ENCODE measurements at places on chromosomes 4 and X.

DNA sequence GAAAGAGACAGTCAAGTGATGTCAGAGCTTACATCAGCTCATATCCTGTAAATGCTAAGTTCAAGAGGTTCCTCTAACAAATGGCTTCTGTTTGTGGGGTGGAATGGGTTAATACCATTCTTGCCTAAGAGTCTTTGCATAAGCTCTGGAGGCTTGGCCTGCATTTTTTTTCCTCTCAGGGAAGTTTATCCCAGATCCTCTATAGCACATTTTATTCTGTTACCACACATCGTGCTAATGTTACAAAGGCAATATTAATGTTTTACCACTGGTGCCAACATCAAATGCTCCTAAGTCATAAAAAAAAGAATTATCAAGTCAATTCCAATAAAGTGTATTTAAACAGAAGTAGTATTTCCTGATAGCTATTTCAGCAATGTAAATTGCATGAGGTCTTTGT is 2.9 kb upstream of the ADH6 start:
- no peak for DNase-seq

GRCh38 chr4:8281519-8282133 is 12.1 kb downstream of the HTRA3 start:
- no peak for DNase-seq

GRCh38 chrX:2464677-2465166 is 36.1 kb downstream of the DHRSX start:
- DNase-seq: no peak

DNA sequence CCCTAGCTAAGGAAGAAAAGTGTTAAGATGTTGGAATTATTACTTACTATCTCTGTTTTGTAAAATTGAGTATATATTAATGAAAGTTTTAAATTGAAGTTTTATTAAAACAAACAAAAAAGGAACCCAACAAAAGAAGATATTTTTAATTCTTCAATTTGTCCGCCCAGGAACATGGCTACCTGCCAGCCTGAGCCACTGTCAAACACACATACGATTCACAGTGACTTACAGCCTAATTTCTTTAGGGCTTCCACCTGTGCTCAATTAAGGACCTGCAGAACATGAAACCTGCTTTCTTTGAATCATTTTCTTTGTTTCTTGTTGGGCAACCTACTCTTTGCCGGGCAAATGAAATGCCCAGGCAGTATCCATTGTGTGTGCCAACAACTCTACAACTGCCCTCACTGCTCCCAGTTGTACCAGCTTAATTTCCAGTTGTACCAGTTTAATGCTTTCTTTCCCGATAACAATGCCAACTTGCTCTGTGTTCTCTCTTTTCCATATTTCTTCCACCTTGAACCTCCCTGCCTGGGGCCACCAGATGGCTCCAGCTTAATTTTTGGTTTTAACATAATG is 181.7 kb downstream of the GBA3 start:
- no peak for DNase-seq

- no peak for DNase-seq
These were observed 933.9 kb downstream of the ADGRL3 start for GRCh38 chr4:62133977-62134376.

- DNase-seq: no peak
These were observed 3.2 kb upstream of the KLHL34 start for GRCh38 chrX:21661316-21661715.

DNA sequence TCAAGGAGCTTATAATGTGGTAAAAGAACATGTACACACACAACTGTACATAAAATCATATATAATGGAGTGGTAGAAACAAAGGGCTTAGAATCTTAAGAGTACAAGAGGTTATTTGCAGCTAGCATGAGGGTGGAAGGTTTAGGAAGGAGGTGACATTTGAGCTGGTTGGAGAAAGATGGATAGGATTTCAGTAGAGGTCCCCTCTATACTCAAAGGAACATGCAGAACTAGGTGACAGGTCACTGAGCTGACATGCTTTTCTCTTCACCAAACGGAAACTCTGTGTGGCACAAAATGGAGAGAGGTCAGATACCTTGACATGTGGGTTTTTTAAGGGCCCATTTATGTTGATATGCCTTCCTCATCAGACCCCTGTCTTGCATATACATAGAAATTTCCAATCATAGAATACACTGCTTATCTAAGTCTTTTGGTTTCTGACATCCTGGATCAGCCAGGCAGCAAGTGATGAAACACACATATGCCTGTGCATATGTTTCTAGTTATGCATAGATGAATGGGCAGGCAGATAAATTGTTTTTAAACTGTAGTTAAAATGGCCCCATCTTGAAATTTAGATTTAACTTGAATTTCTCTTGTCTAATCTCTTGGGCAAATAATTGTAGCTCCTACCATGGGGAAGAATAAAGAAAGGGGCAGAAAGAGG is 29.3 kb downstream of the CLCN5 start:
- no peak for DNase-seq

GRCh38 chr4:182141061-182141460 is 102.1 kb upstream of the TENM3 start:
- DNase-seq: no peak

DNA sequence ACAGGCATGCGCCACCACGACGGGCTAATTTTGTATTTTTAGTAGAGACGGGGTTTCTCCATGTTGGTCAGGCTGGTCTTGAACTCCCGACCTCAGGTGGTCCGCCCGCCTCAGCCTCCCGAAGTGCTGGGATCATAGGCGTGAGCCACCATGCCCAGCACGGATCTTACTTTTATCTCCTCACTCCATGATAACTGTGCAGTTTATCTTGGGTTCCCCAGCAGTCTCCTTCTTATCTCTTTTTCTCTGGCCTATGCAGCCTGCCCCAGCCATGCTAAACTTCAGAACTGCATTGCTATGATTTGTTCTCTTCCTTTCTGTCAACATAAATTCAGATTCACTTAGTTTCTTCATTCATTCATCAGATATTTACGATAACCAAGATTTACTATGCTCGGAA is 22.4 kb downstream of the PAGE1 start:
- DNase-seq: no peak

GRCh38 chrX:65508851-65509250 is 25.7 kb downstream of the LAS1L start:
- DNase-seq: no peak

GRCh38 chrX:12237771-12238170 is 99.5 kb downstream of the FRMPD4 start:
- DNase-seq: no peak

DNA sequence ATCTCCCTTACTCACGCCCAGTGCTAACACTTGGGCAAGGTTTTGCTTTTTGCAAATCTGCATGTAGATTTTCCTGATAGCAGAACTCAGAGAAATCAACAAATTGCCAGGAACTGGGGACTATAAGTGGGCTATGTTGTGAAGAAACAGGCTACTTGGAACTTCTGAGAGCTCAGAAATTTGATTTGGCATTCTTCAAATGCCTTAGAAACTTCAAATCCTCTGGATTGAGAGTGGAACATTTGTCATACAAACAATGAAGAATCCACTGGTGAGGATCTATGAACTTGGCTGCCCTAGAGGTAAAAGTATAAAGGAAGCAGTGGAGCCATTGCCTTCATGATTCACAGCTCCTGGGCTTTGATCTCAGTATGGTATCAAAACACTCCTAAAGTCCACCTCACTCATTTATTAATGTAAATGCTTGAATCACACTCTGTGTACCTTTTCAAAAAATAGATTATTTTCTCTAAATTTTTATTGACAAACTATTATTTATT is 126.0 kb downstream of the GLRA3 start:
- DNase-seq: no peak

DNA sequence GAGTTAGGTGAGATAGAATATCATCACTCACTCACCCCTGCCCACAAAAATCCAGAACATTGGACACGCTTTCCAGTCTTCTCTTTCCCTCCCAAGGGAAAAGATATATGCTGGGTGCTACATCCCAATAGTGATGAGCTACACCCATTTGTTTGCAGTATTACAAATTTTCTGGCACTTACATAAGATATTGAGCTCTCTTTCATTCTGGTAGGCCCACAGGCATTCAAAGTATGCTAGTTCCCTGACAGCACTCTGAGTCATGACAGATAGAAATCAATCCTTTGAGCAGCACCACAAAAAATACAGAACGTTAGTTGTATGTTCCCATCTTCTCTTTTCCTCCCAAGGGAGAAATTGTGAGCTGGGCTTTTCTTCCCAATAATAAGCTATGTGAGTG is 477.6 kb upstream of the GRID2 start:
- DNase-seq: no peak

DNA sequence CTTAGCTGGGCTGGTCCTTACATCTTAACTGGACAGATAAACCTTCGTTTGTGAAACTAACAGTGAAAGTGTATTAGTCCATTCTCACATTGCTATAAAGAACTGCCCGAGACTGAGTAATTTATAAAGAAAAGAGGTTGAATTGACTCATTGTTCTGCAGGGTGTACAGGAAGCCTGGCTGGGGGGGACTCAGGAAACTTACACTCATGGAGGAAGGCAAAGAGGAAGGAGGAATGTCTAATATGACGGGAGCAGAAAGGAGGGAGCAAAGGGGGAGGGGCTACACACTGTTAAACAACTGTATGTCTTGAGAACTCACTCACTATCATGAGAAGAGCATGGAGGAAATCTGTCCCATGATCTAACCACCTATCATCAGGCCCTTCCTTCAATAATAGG is 1566.5 kb upstream of the PCDH7 start:
- DNase-seq: no peak

DNA sequence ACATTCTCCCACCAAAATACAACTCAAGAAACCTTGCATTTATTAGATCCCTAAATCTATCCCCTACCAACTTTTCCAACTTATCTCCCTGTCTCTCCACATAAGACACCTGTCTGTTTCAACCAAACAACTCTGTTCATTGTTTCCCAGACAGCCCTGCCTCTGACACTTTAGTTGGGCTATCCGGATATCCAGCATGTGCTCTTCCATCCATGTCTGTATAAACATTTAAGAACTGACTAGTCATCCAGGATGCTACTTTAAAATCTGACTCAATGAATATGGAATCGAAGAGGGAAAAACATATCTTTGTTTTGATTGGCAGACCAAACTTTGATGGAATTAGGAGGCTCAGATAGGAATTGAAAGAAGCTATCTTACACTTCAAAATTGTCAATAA is 143.2 kb upstream of the DCAF8L1 start:
- no peak for DNase-seq

DNA sequence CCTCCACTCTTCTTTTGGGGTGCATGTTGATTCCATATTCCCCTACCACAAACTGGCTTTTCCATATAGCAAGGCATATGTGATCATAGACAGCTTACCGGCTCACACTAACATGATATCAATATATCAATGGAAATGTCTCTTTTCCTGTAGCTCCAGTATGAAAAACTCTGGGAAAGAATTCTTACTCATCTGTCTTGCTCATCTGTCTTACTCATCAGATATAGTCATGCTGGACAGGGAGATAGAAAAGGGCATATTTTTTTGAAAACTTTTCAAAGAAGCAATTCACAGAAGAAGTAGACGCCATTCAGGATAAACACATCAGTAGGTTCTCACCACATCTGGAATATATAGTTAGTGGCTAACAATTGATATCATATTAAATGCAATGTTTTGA is 794.7 kb downstream of the RAB28 start:
- no peak for DNase-seq

DNA sequence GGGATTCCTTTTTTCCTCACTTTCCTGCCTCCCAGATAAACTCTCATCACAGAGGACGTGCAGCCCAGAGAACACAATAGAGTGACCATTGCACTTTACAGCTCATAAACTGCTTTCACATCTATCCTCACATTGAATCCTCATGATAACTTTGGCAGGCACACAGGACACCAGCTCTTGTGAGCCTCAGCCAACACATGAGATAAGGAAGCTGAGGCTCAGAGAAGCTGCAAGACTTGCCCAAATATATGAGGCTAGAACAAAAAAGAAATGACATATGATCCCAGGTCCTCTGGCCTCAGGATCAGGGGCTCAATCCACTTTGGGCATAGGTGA is 85.0 kb upstream of the CPEB2 start:
- DNase-seq: no peak

- no peak for DNase-seq
These were observed 20.3 kb upstream of the SMPX start for GRCh38 chrX:21778236-21778635.

- DNase-seq: no peak
These were observed 605.1 kb downstream of the ADGRL3 start for GRCh38 chr4:61805227-61805626.

- DNase-seq: no peak
These were observed 79.9 kb downstream of the TRPC5OS start for GRCh38 chrX:111955901-111956300.

DNA sequence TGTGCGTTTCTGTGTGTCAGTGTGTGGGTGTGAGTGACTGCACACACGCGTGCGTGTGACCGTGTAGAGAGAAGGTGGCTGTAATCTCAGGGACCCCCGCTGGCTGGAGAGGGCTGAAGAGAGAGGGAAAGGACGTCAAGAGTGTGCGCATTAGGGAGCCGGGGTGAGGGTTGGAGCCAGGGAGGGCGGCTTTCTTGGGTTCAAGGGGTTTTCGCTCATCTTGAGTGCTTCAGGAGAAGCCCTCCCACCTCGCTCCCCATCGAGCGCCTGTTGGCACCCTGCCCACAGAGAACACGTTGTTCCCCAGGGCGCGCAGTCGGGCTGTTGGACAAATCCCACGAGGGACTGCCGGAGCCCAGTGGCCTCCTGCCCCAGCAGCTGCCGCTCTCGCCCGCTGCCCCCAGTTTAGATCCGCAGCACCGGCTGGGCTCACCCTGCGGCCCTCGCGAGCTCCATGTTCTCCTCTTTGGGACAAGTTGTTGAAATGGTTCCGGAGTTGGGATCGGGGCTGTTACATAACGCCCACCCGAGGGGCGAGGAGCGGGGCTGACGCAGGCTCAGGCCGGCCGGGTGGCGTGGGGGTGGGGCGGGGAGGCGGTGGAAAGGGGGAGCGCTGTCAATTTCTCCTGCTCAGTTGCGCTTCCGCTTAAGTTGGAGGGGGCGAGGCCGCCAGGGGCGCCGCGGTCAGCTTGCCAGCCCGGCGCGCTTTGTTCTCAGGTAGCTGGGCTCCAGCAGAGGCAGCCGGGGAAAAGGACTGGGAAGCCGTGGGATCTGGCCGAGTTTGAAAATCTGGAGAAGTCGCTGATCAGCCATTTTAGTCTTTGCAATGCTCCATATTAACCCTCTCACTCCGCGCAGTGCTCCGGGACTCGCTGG is 1.6 kb downstream of the GRIA2 start:
- DNase-seq: no peak

DNA sequence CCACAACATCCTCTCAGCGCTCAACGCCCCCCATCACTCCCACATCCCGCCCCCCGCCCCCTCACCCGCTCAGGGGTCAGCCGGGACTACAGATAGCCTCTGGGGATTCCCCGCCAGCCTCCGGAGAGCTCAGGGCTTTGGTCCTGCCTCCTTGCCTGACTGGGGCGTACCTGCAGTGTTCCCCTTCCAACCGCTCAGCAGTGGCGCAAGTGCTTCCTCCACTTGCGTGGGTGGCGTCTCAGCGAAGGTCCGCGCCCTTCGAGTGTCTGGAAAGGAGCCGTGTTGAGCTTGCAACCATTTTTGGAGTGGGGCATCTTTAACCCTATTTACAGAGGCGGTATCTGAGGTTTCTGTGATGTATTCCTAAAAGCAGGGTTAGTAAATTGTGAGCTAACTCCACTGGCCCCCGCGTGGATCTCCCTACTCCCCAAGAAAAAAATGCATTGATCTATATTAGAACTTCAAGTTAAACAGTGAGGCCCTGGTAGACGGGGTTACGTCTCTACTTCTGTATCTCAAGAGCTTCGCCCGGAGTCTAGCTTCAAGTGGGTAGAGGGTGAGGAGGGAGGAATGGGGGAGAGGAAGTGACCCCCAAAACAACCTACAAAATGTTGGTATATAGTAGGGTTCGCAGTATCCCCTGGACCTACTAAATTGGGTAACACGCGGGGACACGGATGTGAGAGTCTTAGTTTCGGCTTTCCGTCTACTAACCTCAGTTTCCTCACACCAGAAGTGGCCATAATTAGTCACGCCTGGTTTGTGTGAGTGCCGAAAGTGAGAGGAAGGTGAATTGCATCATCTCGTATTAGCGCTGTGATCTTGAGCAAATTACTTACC is 16.1 kb downstream of the NKX3-2 start:
- no peak for DNase-seq

Measured in stimulated activated CD8-positive, alpha-beta memory T cell treated with anti-CD3 and anti-CD28 coated beads, Interleukin-4, amount 100 ng/mL, for 1 hour (primary cell).